Diencephalon (tissue), 1 donor: ENCODE measurements at places on chromosomes 13 and 19. TPM values are rescaled to one million over a fixed set of nuclear protein-coding genes. Genes with fewer than 3 reads are reported as not detected.

The KLK15 gene
- not detected for total RNA-seq

The MBNL2 gene
- total RNA-seq, result 31.4 TPM

The SLC17A7 gene
- total RNA-seq, result 1.2 TPM

The CYSLTR2 gene
- 3.7 TPM for total RNA-seq

The MBD3L2 gene
- not detected for total RNA-seq

The CDC42EP5 gene
- total RNA-seq, result 1.2 TPM

The PNMA8C gene
- 39.2 TPM for total RNA-seq

The TEX29 gene
- not detected for total RNA-seq

The SLC10A2 gene
- not detected for total RNA-seq

The CAPN12 gene
- 1.2 TPM for total RNA-seq

The MAP4K1 gene
- total RNA-seq, result 1.2 TPM

The HNRNPUL1 gene
- total RNA-seq, result 75.9 TPM

The RCBTB1 gene
- total RNA-seq, result 30.9 TPM

The TMC4 gene
- 0.46 TPM for total RNA-seq

The ZNF808 gene
- 36.2 TPM for total RNA-seq

The GPR180 gene
- total RNA-seq, result 15.7 TPM

The KISS1R gene
- total RNA-seq, result 2.3 TPM

The GPR108 gene
- total RNA-seq, result 16.8 TPM

The ZNF573 gene
- 41.3 TPM for total RNA-seq

The ZNF766 gene
- total RNA-seq, result 11.5 TPM

The SMIM24 gene
- 0.46 TPM for total RNA-seq

The TMEM59L gene
- total RNA-seq, result 90.2 TPM

The LRG1 gene
- 0.23 TPM for total RNA-seq

The LIPE gene
- 15.2 TPM for total RNA-seq

The ZNF497 gene
- 6.2 TPM for total RNA-seq

The ZNF600 gene
- 1.2 TPM for total RNA-seq

The ICAM5 gene
- total RNA-seq, result 2.5 TPM

The CEACAM6 gene
- under 0.01 TPM for total RNA-seq

The KCNK6 gene
- total RNA-seq, result 0.23 TPM

The RAB3A gene
- 72.0 TPM for total RNA-seq

The FARP1 gene
- total RNA-seq, result 94.3 TPM

The ZNF440 gene
- total RNA-seq, result 19.4 TPM

The NPAS1 gene
- 3.5 TPM for total RNA-seq

The SIGLEC11 gene
- 0.23 TPM for total RNA-seq

The TNPO2 gene
- total RNA-seq, result 137 TPM

The TPTE2 gene
- total RNA-seq, result 0.46 TPM

The C19orf67 gene
- not detected for total RNA-seq

The KLK14 gene
- total RNA-seq, result not detected

The ZNF414 gene
- 3.7 TPM for total RNA-seq

The GRIN2D gene
- 15.7 TPM for total RNA-seq

The MYO1F gene
- 4.8 TPM for total RNA-seq

The GAS6 gene
- 27.7 TPM for total RNA-seq

The OSCAR gene
- 0.46 TPM for total RNA-seq

The SELENOV gene
- total RNA-seq, result not detected

The SHISA7 gene
- total RNA-seq, result 4.6 TPM

The ZNF112 gene
- total RNA-seq, result 21.2 TPM

The MYH14 gene
- 4.4 TPM for total RNA-seq

The CGB2 gene
- not detected for total RNA-seq

The ZNF471 gene
- total RNA-seq, result 21.5 TPM
